ENCODE measurements at places on chromosomes 7 and 10.

- DNase-seq = no peak
Measured at GRCh38 chr10:75334720-75335119, 66.8 kb downstream of the ZNF503 start.

DNA sequence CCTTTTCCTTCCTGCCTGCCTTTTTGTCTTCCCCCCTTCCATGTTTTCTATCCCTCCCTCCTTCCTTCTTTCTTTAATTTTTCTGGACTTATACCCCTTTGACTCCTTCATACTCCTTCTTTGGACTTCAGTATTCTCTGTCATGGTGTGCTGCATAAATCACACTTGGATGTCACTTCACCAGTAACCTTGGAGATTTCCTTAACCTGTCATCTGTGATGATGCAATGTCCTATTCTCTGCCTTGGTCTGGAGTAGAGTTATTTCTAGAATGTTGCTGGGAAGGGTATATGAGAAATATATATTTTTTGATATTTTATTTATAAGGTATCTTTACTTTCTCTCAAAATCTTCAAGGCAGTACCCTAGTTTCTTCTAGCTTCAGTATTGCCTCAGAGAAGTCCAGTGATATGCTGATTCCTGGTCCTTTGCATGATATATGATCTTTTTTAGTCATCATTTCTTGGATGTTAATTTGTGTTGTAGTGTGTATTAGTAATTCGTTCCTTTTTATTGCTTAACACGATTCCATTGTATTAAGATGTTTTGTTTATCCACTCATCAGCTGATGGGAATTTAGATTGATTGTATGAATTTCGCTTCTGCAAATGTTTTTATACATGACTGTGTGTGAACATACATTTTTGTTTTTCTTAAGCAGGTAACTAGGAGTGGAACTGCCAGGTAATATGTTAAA lies 206.9 kb upstream of the MBL2 start:
- no peak for DNase-seq

DNA sequence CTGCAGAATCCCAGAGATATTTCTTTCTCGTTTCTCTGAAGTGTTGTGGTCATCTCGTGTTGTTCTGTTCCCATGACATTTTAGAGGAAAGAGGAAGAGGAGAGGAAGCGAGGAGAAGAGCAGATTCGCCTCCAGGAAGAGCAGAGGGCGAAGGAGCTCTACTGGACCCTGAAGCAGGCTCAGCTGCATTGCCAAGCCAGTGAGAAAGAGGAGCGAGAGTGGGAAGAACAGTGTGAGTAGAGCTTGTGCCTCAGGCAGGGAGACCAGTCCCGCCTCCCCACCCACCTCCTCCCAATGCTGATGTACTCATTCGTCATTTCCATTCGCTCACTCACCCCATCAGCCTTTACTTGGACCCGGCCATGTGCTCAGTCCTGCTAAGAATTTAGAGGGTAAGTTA lies 50.8 kb downstream of the SH2D4B start:
- no peak for DNase-seq

- DNase-seq = no peak
Measured at GRCh38 chr10:77285529-77286182, 352.0 kb downstream of the KCNMA1 start.

- no peak for DNase-seq
Measured at GRCh38 chr7:19665399-19666008, 43.3 kb downstream of the POLR1F start.

- no peak for DNase-seq
Measured at GRCh38 chr7:2405201-2405600, 1.8 kb downstream of the CHST12 start.

DNA sequence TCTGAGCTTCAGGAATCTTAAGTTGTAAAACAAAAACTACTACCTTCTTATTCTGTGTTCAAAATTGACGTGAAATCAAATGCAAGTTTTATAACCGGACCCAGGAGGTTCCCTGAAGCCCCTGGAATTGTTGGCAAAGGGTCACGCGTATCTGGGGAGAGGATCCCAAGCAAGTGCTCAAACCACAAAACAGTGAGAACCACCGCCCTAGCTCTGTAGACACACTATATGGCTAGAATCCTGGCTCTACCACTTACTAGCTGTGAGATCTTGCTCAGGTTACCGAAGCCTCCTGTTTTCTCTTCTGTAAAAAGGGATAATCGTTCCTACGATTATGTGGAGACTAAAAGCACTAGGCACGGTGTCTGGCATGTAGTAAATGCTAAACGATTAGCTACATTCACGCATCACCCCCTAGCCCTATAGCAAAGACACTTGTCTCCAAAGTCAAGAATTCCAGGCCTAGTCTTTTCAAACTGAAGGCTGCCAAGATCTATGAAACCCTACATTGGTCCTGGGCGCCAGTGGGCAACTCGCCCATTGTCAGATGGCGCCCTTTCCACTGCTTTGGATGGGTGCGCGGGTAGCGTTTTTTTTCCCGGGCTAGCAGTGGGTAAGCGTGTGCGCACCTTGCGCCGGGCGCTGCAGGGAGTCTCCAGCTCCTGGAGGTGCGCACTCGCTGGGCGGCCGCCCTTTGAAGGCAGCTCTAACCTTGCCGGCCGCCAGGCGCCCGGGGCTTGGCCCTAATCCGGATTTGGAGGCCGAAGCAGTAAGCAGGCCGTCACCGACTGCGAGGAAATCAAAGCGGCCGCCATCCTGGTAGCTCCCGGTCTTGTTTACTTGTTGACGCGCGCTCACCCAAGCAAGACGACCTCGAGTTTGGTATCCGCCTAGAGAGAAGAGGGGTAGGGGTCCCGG lies 11.6 kb upstream of the NKX2-3 start:
- DNase-seq = no peak

DNA sequence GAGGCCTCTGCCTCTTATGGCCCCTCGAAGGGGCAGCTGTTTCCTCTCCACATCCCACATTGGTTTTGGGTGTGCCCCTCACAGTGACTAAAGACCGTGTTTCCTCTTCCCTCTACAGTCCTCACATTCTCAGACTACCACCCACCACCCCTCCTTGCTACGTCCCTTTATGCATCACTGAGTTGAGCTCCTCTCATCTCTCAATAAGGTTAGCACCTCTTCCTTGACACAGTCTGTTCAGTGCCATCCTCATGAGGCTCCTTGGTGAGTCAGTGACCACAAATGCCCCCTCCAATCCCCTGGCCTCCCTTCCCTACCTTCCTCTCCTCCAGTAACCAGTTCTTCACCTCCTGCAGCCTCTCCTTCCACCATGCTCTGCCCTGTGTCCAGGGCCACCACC lies 239.1 kb upstream of the MYO3A start:
- no peak for DNase-seq

DNA sequence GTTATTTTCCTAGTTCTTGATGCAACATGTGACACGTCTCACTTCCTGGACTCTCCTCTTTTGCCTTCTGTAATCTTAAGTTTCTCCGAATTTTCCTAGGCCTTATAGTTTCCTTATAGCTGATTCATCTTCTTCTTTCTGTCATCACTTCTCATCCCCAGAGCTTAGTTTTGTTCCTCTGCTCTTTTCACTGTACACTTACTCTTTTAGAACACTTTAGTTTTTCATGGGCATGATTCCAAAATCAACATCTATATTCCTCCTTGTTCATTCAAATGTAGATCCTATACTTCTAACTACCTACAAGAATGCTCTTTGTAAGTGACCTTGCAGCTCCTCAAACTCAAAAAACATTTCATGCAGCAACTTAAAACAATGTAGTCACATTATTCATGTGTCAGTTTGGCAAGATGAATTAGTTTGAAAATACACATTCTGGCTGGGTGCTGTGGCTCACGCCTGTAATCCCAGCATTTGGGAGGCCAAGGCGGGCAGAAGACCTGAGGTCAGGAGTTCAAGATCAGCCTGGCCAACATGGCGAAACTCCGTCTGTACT lies 13.1 kb upstream of the SLC26A3 start:
- DNase-seq = no peak

GRCh38 chr7:154744256-154744860 lies 258.6 kb downstream of the PAXIP1 start:
- no peak for DNase-seq

- DNase-seq = no peak
Measured at GRCh38 chr7:37315772-37316715, 132.6 kb downstream of the ELMO1 start.

GRCh38 chr7:148700661-148701064 lies 2.0 kb downstream of the CUL1 start:
- DNase-seq = peak; percentile 33

GRCh38 chr7:11775401-11775800 lies 56.6 kb downstream of the THSD7A start:
- DNase-seq = no peak

- no peak for DNase-seq
Measured at GRCh38 chr7:91311839-91312238, 47.6 kb downstream of the FZD1 start.

GRCh38 chr10:62805231-62806099 lies 945 bp downstream of the ADO start:
- DNase-seq = no peak

DNA sequence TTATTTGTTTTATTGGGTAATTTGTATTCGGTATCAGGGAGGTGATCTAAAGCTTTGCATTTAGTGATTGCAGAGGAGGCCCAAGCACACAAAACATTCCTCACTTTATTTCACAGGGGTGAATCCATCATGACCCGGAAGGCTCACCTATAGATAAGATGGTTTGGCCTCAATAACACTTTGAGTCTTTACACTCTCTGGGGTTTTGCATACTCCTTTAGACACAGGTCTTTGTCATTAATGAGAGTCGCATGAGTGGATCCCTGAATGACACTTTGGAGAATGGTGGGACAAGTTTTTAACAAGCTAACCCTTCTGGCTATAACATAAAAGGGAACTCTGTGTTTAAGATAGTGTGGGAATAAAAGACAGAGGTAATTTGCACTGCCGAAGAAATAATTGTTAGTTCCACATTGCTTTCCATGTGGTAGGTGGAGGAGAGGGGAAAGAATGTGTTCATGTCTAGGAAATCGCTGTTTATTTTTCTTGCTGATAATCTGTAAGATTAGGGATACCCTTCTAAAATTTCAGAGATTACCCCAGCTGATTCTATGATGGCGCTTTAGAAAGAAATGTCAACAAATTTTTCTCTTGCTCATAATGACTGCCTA lies 455.8 kb downstream of the TFEC start:
- no peak for DNase-seq

DNA sequence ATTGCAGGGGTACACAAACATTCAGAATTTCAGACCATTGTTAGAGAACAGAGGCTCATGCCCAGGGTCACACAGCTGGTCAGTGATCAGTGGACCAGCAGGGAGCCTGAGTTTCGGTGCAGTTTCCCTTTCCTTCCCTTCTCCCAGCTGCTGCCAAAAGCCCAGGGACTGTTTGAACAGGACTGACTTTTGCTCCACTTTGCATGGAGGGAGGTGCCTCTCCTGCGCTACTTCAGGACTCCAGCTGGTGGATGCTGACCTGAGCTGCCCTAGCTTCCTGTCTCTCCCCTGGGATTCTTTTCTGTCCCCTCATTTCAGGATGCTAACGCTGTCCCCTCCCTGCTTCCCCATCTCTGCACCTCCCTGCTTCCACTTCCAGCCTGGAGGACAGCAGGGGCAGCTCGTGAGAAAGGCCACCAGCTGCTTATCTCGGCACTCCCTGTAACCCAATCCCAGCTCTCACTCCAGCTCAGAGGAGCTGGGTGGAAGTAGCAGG lies 14.5 kb downstream of the SH2D4B start:
- DNase-seq = no peak

DNA sequence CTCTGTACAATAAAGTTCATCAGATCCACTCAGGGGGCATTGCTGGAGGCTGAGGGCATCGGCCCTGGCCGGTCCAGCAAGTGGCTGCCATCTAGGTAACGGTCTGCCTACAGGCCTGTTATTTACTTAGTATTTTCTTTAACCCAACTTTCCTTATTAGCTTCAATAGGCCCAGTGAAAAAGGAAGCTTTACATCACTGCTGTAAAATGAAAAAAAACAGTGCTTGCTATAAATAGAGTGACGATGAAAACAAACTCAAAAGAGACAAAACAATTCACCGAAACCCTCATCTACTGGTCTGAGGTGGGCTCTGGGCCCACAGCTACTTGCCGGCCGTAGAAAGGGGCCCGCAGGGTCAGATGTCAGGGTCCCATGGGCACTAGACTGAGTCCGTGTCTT lies 192.5 kb downstream of the ELFN1 start:
- DNase-seq = no peak

DNA sequence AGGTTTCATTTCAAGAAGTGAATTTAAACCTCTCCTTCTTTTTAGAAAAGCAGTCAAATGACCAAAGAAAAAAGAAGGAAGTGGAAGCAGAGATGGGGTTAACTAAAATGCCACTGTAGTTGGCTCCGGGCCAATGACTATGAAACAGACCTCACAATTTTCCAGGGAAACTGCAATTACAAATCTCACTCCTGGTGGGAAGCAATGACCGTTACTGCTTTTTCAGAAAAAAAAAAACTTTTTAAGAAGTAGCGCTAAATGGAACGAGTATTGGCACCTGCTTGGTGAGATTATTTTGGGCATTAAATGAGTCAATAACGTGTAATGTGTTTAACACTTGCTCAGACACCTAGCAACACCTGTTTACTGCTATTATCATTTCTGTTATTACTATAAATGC lies 1.2 kb downstream of the SFRP4 start:
- DNase-seq = no peak

DNA sequence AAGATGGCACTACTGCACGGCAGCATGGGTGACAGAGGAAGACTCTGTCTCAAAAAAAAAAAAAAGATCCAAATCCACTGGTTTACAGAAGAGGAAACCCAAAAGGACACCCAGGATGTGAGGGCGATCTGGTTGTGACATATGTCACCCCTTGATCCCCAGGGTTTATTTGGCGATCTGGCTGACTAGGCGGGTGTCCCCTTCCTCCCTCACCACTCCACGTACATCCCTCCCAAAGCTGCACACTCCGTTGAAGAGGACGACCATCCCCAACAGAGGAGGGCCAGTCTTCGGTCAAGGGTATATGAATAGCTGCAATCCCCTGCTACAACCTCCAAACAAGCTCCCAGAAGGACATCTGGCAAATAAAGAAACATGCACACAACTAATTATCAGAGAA lies 111.6 kb downstream of the HTR5A start:
- no peak for DNase-seq

- DNase-seq = no peak
Measured at GRCh38 chr7:107286751-107287621, 118.2 kb downstream of the HBP1 start.

- DNase-seq = no peak
Measured at GRCh38 chr10:78964952-78965633, 103.7 kb upstream of the ZMIZ1 start.
